ENCODE measurements at places on chromosomes 1 and 21. TPM values are rescaled to one million over a fixed set of nuclear protein-coding genes. Genes with fewer than 3 reads are reported as not detected.

The SELP gene
- 35.4 TPM for total RNA-seq

The IRF6 gene
- 1.1 TPM for total RNA-seq

DNA sequence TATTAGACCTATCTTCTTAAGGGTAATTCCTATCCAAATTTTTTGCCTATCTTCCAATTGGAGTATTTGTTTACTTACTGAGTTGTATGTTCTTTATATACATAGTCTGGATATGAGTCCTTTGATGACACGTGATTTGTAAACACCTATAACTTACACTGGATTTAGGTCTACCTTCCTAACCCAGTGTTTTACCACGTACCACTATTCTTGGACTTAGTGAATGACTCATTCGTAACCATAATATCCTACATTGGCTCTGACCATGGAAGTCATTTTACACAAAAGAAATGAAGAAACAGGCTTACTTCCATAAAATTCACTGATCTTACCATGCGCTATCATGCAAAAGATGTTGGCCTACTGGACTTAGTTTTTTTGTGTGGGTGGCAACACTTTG lies 23.9 kb upstream of the ZZZ3 start:
- H3K36me3 ChIP-seq, result peaks cover 17% of the 10 kb centered on the region
- H3K4me1 ChIP-seq, result peaks cover 9% of the 10 kb centered on the region
- H3K27ac ChIP-seq, result peak overlapping the region; percentile 8
- no peak overlapping the region for H3K4me3 ChIP-seq

DNA sequence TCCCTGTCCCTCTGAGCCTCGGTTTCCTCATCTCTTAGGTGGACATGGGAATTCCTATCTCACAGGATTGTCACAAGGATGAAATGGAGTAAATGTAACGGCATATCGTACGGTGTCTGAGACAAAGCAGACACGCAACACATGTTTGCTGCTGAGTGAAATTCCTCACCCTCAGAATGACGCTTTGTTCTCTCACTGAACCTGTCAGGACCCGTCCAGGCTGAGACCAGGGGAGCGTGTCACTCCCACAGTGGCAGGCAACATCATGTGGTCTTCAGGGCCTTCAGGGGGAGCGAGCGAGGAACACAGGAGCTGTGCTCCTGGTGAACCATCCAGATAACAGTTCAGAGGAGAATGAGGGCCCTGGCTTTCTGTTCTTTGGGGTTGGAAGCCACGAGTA lies 74.2 kb downstream of the TOMM20 start:
- H3K27ac ChIP-seq, result no peak overlapping the region
- DNase-seq, result no peak
- no peaks in the 10 kb centered on the region for H3K36me3 ChIP-seq
- H3K4me1 ChIP-seq, result peaks cover 2% of the 10 kb centered on the region

- H3K27ac ChIP-seq, result peak overlapping the region; percentile 100
- H3K27me3 ChIP-seq, result no peaks in the 10 kb centered on the region
- H3K4me1 ChIP-seq, result peaks cover 68% of the 10 kb centered on the region
- peak; percentile 59 for DNase-seq
- H3K36me3 ChIP-seq, result peaks cover 4% of the 10 kb centered on the region
Measured at GRCh38 chr1:26787381-26787705, 407 bp upstream of the PIGV start.

DNA sequence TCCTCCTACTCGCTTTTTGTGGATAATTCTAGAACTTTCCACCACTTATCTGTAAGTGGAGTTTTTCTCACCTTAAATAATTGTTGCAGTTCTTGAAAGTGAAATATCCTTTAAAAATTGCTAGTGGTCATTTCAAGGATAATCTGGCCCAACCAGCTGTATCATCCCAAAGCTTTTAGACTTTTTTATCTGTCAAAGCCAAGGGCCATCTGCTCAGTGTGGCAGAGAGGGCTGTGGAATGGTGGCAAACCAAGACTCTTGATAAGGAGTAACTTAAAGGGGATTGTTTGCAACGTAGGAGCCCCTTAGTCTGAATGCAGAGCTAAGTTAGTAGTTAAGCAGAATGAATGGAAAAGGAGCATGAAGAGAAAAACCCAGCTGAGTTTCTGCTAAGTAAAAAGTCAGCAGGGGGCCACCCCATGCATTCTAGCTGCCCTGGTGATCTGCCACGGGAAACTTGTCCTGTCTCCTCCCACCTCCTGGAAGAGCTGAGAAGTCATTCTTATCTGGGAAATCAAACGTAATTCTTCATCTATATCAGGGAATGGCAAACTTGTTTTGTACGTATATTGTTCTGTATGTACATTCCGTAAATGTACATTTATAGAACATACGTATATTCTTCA lies 169.3 kb downstream of the PRDM2 start:
- no peaks in the 10 kb centered on the region for H3K4me1 ChIP-seq
- no peaks in the 10 kb centered on the region for H3K36me3 ChIP-seq
- no peak overlapping the region for H3K4me3 ChIP-seq
- no peak overlapping the region for H3K27ac ChIP-seq

DNA sequence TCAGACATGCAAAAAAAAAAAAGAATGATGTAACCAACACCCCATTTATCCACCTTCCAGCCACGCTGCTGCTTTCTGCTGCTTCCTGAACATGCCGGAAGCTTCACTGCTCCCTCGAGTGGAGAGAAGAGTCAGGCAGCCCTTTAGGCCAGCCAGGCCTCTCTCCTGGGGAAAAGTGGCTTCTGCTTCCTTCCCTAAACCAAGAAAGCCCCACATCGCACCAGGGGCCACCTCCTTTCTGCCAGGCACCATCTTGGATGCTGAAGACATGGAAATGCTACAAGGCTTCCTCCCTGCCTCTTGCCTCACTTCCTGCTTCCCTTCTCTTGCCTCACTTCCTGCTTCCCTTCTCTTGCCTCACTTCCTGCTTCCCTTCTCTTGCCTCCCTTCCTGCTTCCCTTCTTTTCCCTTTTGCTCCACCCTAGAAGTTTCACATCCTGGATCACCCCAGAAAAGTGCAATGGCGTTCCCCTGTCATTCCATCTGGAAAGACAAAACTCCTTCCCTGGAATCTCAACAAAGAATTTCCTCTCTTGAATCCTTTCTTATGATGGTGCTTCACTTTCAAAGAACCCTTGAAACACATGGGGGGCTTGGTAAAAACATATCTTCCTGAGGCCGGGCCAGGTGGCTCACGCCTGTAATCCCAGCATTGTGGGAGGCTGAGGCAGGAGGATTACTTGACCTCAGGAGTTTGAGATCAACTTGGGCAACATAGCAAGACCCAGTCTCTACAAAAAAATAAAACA lies 18.7 kb downstream of the TNFRSF8 start:
- H3K27me3 ChIP-seq, result peaks cover 18% of the 10 kb centered on the region
- peaks cover 6% of the 10 kb centered on the region for H3K36me3 ChIP-seq
- H3K27ac ChIP-seq, result no peak overlapping the region

- H3K36me3 ChIP-seq, result no peaks in the 10 kb centered on the region
- DNase-seq, result no peak
- no peak overlapping the region for H3K4me3 ChIP-seq
- H3K4me1 ChIP-seq, result peaks cover 4% of the 10 kb centered on the region
Measured at GRCh38 chr21:37560385-37560784, 193.8 kb downstream of the DYRK1A start.

The COL24A1 gene
- total RNA-seq, result 3.3 TPM

DNA sequence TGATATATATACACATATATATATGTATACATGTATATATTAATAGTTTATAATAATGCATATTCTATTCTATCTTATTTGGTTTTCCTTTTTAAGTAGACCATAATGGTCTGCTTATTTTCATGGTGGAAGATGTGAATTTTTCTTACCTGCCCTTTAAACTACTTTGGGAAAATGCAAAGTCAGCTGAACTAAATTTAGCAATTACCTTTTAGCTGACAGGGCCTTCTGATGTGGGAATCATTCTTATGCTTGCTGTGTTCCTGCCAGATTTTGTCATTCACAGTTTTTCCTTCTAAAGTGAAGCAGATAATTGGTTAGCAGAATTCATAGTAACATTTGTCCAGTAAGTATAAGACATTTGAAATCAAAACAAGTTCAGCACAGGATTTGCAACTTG lies 63.2 kb upstream of the SAMSN1 start:
- no peaks in the 10 kb centered on the region for H3K36me3 ChIP-seq
- DNase-seq, result no peak
- no peak overlapping the region for H3K4me3 ChIP-seq
- H3K27ac ChIP-seq, result no peak overlapping the region
- H3K4me1 ChIP-seq, result peaks cover 8% of the 10 kb centered on the region

DNA sequence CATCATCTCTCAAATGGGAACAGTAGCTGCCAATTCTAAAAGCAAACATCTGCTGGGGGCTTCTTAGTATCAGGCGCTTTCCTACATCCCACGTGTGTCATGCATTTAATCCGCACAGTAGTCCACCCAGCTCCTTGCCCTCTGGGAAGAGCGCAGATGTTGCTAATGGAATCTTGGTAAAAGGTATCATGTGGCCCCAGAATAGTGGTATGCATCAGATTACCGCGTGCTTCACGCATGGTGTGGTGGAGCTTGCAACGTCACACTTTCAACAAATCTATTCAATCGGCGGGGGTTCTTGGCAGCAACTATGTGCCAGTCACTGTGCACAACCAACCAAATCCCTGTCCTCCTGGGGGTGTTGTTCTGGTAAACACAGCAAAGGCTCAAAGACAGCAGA lies 141.0 kb downstream of the HIVEP3 start:
- H3K36me3 ChIP-seq, result peaks cover 2% of the 10 kb centered on the region
- no peaks in the 10 kb centered on the region for H3K27me3 ChIP-seq
- no peak overlapping the region for H3K4me3 ChIP-seq
- H3K27ac ChIP-seq, result no peak overlapping the region

The PODN gene
- not detected for total RNA-seq

GRCh38 chr1:39646232-39647081 lies 7.0 kb upstream of the HEYL start:
- H3K27me3 ChIP-seq, result no peaks in the 10 kb centered on the region
- no peak overlapping the region for H3K4me3 ChIP-seq
- no peaks in the 10 kb centered on the region for H3K36me3 ChIP-seq
- H3K4me1 ChIP-seq, result peaks cover 4% of the 10 kb centered on the region

GRCh38 chr1:94580367-94581115 lies 39.0 kb upstream of the F3 start:
- peaks cover 18% of the 10 kb centered on the region for H3K27me3 ChIP-seq
- no peak for DNase-seq
- no peak overlapping the region for H3K4me3 ChIP-seq
- peaks cover 2% of the 10 kb centered on the region for H3K4me1 ChIP-seq
- H3K36me3 ChIP-seq, result peaks cover 3% of the 10 kb centered on the region

- no peaks in the 10 kb centered on the region for H3K4me1 ChIP-seq
- DNase-seq, result no peak
- no peaks in the 10 kb centered on the region for H3K27me3 ChIP-seq
- H3K4me3 ChIP-seq, result no peak overlapping the region
Measured at GRCh38 chr1:235675152-235675890, 25.7 kb upstream of the GNG4 start.

The CYP4Z1 gene
- total RNA-seq, result not detected

GRCh38 chr1:104760017-104760416 lies 1010.3 kb downstream of the AMY1C start:
- H3K36me3 ChIP-seq, result no peaks in the 10 kb centered on the region
- no peaks in the 10 kb centered on the region for H3K27me3 ChIP-seq
- no peak for DNase-seq
- H3K27ac ChIP-seq, result no peak overlapping the region
- H3K4me3 ChIP-seq, result no peak overlapping the region
